Activated naive CD4-positive, alpha-beta T cell (primary cell): ENCODE measurements at places on chromosomes 5 and 9.

GRCh38 chr9:88991066-88992034 lies at the start of gene S1PR3:
Gene S1PR3, plus strand, starts transcription at chr9:88991468. Its CDS starts 9,733 bp downstream, at chr9:89001201.
- DNase-seq: no peak

DNA sequence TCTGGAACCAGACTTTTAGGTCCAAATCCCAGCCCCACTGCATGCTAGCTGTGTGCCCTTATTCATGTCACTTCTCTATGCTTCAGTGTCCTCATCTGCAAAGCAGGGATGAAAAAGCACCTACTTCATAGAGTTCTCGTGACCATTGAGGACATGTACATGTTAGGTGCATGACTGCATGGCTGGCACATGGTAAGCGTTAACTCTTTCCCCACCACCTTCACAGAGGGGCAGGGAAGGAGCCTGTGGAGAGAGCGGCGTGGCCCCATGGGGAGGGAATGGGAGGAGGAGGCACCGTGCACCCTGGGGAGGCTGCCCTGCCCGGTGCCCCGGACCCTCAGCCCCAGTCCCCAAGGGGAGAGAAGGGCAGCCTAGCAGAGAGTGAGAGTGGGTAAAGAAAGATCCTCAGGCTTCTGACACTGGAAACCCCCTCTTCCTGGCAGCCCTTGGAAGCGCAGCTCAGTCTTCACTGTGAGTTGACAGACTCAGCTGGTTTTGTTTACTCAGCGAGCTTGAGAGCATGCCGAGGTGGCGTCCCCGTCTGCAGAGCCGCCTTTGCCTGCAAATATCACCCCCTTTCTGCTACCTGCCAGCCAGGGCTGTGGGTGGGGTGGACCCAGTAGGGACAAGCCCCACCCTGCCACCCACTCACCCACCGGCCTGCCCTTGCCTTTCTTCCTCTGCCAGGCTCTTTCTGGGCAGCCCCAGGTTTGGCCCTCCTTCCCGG lies 10.6 kb upstream of the ANGPTL2 start:
- no peak for DNase-seq

DNA sequence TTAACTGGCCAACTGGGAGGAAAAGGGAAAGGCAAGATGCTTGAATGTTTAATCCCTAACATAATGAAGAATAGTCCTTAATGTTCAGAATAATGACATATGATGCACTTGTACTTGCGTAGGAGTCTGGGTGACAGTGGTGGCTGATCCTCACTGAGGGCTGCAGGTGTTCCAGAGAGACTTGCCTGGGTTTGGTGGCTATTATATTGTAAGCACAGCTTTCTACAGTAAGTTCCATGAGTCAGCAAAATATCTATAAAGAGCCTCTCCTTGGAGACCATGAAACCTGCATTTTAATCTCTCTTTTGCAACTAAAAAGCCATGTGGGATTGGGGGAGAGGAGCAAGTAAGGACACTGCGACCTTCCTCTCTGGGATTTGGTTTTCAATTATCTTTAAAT lies 1.9 kb upstream of the NPR2 start:
- no peak for DNase-seq

GRCh38 chr9:69526699-69527098 lies 145.5 kb downstream of the APBA1 start:
- no peak for DNase-seq

DNA sequence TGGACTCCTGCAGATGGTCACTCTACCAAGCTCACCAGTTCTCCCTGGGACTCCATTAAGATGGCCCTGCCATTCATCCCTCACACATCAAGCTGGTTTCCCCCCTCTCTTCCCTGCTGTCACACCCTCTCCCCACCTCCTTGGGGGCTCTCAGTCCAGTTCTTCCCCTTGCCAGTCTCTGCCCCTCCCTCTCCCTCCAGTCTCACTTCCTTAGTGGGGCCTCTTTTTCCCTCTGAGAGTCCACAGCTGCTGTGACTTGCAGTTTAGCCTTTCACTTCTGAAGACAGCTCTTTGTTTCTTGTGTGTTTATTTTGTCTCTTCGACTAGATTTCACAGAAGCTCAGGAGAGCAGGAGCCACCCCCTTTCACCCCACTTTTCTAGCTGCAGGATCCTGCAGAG lies 10.5 kb downstream of the DOCK2 start:
- no peak for DNase-seq

DNA sequence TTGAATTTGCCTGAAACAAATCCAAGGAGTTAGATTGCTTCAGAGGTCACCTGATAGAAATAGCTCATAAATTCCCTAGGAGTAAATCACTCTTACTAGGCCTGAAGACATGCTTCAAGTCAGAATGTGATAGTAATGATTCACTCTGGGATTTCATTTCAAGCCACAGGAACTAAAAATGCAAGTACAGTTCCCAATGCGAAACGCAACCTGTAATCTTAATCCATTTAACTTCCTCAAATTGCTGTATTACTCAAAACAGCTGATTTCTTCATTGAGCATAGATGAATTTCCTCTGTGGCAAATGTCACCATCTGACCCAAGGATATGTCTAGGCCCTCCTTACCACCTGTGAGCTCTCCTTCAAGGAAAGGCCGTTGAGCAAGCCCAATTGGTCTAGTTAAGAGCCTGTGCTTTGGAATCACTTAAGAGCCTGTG lies 32.1 kb upstream of the IL6ST start:
- DNase-seq: no peak

- DNase-seq: no peak
Measured at GRCh38 chr5:66339896-66340295, 195.8 kb downstream of the SREK1 start.

DNA sequence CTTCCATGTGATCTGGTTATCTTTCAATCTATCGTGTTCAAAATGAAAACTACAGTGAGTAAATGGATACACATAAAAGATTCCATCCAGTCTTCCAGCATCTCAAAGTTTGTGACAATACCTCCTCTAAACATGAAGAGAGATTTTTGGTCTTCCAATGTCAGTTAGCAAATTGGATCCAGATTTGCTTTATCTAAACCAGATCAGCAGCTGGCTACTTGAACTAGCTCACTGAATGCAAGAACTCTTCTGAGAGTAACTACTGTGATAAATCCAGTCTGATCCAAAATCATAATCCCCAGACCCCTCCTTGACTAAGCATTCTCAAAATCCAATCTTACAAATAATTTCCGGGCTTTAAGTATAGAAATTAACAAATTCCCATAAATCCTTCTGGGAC lies 2177.9 kb upstream of the C9orf72 start:
- DNase-seq: no peak

- no peak for DNase-seq
Measured at GRCh38 chr5:145619806-145620310, 215.3 kb downstream of the PRELID2 start.

DNA sequence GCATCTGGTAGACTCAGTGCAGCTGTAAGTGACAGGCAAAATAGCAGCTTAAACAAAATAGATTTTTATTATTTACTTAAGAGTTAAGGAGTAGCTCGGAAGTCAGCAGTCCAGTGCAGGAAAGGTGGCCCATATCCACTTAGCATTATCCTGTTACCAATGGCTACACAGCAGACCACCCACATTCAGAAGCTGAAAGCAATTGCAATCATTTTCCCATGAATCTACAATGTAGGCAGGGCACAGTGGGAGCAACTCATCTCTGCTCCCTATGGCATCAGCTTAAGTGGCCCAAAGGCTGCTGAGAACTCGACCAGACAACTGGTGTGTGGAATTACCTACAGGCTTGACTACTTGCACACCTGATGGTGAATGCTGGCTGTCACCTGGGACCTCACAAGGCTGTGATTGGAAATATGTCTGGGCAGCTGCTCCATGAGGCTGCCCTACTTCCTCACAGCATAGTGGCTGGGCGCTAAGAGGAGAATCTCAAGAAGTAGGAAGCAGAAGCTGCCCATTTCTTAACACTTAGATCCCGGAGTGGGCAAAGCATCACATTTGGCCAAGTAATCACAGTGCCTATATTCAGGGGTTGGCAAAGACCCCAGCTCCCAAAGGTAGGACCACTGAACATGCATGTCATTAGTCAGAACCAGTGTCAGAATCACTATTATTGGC lies 56.4 kb downstream of the SNX18 start:
- DNase-seq: no peak

GRCh38 chr5:125476901-125477585 lies 730.6 kb upstream of the ZNF608 start:
- DNase-seq: no peak

DNA sequence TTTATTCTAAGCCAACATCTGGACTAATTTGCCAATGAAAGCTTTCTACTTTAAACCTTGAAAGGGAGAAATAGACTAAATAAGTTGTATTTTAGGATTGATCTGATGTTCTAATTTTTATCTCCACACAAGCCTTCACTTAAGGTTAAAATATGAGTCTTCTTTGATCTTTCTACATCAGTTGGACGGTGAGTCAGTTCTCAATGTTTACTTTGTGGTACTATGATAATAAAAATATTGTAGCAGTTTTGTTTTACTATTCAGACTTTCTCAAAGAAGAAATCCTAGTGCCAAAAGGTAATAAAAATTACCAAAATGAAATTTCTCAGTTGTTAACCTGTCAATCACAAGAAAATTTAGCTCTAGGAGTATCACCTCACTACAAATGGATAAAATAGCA lies 203.5 kb upstream of the RGMB start:
- DNase-seq: no peak

DNA sequence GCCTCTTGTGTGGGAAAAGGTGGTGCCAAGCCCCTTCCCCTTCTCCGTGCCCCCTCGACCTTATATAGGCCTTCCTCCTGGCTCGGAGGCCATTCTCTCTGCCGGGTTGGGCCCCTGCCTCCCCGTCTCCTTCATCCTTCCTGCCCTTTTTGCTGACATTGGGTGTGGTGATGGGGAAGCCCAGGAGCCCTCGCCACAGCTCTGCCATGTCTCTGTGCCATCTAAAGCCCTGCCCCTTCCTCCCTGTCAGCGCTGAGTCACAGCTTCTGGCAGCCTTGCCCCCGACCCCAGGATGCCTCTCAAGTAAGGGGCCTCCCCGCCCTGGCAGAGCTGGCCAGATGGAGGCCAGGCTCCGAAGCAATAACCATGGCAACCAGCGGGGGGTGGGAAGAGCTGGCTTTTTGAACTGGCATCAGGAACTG lies 30.4 kb downstream of the JADE2 start:
- DNase-seq: peak; percentile 37

DNA sequence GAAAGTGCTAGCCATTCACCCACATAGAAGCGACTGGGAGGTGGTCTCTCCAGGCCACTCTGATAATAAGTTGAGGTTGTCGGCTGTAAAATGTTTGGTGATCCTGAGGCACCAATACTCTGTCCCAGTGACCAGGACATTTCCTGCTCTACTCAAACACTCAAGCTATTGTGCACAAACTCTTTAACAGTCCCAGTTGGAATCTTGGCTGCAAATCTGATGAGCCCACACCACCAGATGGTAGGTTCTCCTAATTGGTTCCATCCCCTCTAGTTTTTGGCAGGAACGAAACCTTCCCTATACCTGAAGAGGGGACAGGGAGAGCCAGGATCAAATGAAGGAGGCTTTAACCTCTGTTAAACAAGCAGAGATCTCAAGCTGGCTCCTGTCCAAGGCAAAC lies 14.3 kb downstream of the GRIA1 start:
- no peak for DNase-seq

DNA sequence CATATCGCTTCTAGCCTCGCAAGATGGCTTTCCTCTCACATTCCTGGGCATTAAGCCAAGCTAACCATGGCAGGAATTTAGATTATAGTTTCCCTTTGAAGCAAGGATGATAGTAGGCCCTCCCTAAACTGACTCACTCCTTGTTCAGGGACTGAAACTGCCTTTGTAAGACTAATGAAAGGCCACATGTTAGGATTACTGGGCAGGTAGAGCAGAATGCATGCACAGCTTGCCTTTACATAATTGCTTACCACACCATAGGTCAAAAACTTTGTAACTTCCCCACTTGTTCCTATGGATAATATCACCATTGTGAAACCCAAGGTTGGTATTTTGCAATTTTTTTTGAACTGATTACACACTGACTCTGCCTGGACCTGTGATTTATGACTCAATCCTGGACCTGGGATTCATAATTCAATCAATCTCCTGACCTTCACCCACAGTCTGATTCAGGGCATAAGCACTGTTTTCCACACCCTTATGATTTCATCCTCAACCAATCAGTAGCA lies 41.0 kb upstream of the PRDM9 start:
- DNase-seq: no peak

- no peak for DNase-seq
Measured at GRCh38 chr5:72692231-72692637, 124.2 kb upstream of the TNPO1 start.

GRCh38 chr9:21160178-21160577 lies 6.3 kb downstream of the IFNA21 start:
- no peak for DNase-seq

DNA sequence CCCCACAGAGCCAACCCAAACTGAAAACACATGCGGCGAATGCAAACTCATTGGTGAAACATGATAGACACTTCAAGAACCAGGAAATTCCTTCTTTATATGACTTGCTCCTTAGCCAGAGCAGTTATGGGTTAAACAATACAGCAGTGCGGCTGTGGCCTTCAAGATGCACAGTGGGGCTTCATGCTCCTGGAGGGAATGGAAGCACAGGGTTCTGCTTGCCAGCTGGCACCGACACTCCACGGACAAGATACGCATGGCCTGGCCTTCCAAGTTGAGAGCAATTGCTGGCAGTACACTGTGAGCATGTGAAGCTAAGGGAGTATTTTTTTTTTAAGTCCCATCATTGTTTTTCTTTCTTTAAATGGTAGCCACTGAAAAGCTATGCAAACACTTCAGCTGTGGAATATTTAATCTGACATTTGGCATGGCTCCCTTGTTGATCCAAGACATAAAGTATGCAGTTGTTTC lies 451.6 kb upstream of the CD180 start:
- DNase-seq: no peak

- DNase-seq: no peak
Measured at GRCh38 chr5:73312872-73313510, 135.6 kb downstream of the FOXD1 start.

- no peak for DNase-seq
Measured at GRCh38 chr5:117425163-117425562, 850.5 kb upstream of the SEMA6A start.

DNA sequence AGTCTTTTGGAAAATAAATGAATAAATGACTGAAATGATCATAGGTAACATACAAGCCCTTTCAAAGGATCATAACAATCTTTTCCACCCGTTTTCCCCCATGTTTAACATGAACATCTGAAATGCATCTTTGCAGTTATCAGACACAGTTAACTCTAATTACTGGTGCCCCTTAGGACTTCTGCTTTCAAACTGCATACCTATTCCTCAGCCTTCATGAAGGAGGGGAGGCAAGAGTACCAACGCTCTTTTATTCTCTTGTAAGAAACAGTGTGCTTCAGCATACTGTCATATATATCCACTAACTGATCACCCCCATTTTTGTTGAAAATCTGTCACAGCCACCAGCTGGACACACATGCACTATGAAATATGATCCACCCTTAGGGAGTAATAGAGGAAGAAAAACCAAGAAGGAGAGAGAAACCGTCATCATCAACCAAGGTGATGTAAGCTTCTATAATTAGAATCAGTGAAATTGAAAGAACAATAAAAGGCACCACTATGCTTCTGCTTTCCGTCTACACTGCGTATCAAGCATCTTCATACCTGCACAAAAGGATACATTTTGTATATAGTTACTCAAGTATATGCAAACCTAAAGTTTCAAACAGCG lies 98.7 kb downstream of the RAPGEF6 start:
- no peak for DNase-seq
